ENCODE measurements at places on chromosomes 7 and 10.

GRCh38 chr10:14648005-14648765 lies 126.5 kb downstream of the FAM107B start:
- DNase-seq: no peak

GRCh38 chr7:16702441-16702840 lies 51.1 kb upstream of the TSPAN13 start:
- no peak for DNase-seq

GRCh38 chr7:22201186-22201880 lies 155.6 kb downstream of the RAPGEF5 start:
- DNase-seq: no peak

DNA sequence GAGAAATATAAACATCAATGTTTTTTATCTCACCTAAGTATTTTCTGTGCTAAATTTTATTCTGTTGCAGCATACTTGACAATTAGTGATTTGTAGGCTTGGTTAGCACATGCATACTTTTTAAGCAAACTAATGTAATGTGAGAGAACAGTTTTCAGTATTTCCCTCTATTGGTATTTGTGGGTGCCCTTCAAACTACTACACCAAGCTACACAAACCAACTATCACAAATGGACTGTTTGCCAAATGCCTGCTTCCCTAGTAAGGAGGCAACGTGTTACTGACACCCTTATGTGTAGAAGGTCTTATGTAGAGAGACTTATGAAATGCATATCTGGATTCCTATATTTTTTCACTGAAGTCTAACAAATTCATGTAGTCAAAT lies 98.4 kb upstream of the FZD1 start:
- no peak for DNase-seq

- no peak for DNase-seq
These were observed 93.0 kb downstream of the LYZL2 start for GRCh38 chr10:30536578-30536977.

DNA sequence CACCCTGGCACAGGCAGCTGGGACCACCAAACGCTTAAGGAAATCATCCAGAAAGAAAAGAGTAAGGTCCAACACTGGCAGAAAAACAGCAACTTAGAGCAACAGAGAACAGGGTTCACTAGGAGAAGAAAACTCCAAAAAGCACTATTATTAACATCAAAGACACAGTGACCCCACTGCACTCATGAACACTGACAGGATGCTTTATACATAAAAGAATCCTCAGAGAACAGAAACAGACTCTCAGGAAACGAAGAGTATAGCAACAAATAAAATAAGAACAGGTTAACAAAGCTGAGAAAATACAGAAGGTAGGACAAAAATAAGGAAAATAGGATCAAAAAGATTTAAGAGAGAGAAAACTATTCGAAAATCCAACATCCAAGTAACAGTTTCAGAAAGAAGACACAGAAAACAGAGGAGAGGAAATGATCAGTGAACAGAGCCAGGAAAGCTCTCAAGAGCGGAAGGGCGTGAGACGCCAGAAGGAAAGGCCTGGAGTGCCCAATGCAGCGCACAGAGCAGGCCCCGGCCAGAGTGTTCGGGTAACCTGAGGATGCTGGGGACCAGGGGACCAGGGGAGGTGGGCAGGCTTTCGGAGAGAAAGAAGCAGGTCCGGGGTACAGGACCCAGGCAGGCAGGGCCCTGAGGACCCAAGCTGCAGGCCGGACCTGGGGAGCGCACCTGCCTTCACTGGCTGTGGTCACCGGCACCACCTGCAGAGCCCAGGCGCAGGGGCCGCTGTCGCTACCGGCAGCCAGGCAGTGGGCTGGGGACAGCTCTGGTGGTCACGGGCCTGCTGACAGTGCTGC lies 258.2 kb downstream of the MAD1L1 start:
- no peak for DNase-seq

DNA sequence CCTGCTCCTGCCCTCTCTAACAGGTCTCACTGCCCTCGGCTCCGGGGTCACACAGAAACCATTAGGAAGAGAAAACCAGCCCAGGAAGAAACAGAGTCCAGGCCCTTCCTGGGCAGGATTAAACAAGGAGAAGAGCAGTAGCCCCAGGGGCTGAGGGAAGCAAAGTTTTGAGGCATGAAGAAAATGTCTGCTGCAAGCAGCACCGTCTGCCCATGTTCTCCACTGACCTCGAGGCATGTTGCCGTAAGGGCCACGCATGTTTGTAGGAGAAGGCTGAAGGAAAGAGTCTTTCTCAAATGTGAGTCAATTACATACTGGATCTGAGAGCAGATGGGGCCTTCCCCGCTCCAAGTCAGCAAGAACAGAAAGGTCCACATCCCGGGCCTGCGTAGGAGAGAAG lies 4.2 kb downstream of the ZNF746 start:
- DNase-seq: no peak

- no peak for DNase-seq
These were observed 172.4 kb downstream of the PRPF18 start for GRCh38 chr10:13759168-13759567.

- DNase-seq: no peak
These were observed 294.0 kb upstream of the VWC2 start for GRCh38 chr7:49479441-49479840.

DNA sequence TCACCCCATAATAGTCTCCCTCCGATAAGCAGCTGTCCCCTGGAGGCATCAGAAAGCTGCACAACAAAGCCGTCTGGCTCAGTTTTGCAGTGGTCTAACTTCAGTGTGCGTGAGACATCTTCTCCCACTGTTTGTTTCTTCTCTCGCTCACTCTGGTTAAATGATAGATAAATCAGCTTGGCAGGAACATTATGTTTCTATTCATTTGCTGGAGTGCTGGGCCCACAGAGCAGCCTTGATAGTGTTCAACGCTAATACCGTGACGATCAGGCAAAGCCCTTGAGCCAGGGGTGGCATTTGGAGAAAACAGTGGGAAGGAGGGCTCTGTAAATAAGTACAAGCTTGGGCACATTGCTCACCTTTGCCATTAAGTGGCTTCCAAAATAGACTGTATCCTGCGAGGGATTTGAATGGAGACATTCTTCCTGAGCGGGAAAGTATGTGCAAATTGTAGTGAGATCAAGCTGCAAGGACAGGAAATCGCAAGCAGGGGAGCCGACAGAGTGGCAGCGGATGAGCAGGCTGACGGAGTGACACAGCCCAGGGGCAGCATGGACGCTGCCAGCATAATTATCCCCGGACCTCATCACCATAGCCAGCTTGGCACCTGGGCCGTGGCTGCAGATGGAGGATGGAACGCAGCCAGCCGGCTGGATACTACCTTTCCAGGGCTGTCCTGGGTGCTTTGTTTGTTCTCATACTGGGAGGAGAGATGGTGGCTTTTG lies 256.8 kb upstream of the FZD8 start:
- no peak for DNase-seq

Data from AG09309 (cell line).